ENCODE measurements at places on chromosomes 2 and 18.

- no peak for DNase-seq
Observed at GRCh38 chr2:65081232-65081685, 25.0 kb downstream of the CEP68 start.

DNA sequence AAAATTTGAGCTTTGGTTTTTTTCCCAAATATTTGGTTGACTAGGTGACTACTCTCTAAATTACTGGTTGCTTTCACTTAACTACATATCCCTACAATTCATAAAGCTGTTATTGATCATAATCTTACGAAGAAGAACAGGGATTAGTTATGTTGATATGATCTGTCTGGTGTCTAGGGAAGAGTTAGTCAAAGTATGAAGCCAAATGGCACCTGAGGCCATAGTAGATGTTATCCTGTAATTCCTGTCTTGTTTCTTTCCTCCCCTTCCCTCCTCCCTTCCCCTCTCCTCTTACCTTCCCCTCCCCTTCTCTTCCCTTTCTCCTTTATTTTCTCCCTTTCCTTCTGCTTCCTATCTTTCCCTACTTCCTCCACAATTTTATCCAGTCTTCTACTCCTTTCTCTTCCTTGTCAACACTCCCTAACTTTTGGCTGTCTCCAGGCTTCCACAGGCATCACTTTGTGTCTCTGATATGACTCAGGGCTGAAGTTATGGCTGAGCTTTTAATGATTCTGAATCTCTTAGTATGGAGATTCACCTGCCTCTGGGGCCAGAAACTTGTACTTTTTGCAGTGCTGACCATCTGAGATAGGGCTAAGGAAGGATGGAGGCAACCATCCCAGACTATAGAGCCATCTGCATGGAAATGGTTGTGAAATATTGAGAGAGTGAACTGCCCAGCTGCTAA is 149.9 kb upstream of the TCF4 start:
- no peak for DNase-seq

GRCh38 chr2:219722276-219722879 is 94.9 kb downstream of the SLC4A3 start:
- DNase-seq, result no peak

- DNase-seq, result no peak
Observed at GRCh38 chr18:8339952-8340351, 269.3 kb upstream of the RAB12 start.

DNA sequence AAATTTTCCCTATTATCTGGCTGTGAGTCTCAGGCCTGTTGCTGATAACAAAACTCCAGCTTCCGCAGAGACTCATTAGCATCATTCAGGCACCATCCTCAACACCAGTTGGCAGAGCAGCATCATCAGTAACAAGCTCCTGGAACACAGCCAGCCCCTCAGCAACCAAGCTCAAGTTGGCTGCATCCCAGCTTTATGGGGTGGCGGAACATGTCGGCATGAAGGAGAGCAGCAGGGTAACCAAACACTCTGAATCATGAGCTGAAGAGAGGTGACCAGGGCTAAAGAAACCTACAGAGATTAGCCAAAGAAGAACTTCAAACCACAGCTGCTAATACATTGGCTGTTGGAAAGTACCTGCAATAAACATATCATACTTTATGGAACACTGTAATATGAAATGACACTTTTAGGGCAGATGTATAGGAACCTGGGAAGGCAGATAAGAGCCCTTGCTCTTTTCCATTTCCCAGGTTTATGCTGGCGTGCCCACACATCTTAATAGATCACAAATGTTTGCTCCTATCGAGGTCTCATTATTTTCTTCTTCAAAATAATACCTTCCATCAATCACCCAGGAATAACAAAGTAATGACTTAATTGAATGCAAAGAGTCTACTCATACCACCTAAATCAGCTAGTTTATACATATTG is 63.8 kb downstream of the PDE11A start:
- DNase-seq, result no peak

DNA sequence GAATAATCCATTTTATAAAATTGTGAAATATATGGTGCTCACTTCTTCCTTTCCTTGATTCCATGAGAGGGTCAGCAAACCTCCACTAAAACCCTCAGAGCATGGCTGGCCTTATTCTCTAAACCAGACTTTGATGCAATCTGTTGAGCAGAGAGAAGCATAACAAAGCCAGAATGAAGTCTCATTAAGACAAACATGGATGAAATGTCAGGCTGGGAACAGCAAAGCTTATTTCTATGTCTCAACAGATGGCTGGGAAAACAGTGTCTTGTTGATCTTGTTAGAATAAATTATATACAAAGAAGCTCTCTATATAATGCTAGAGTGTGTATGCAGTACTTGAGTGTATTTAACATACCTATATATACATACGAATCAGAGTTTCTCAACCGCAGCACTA is 227.1 kb upstream of the LYPD1 start:
- no peak for DNase-seq

DNA sequence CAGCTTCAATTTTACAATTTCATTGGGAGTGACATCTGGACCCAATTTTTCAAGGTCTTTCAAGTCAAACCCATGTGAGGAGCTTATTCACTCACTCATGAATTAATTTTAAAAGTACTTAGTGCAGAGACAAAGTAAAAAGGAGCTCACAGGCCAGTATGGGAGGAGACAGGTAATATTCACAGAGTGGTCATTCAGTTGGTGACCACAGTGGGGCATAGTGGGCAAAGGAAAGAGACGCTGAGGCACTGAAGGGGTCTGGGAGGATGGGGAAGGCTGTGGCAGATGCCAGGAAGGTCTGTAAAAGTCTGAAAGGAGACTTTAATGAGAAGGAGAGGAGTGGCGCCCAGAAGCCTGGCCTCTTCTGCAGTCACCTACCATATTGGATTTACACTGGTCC is 76.0 kb downstream of the CD8B2 start:
- DNase-seq, result no peak

DNA sequence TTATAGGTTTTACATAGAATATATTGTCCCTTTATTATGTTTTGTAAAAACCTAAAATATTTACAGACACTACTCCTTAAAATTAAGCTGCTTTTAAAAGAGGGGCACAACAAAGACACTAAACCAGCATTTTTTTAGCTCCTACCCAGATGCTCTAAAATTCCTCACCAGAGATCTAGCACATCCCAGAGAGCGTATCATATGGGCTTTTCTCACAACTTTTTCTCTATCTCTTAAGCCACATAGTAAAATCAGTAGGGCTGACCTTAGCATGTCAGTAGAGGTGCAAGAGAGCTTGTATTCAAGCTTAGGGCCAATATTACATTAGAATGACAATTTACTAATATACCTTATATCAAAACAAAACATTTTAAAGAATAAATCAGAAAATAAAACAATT is 216.3 kb downstream of the TMX3 start:
- no peak for DNase-seq

GRCh38 chr2:79717364-79718007 is 204.6 kb downstream of the CTNNA2 start:
- no peak for DNase-seq

- no peak for DNase-seq
Observed at GRCh38 chr2:207929923-207930322, 95.4 kb downstream of the PLEKHM3 start.

DNA sequence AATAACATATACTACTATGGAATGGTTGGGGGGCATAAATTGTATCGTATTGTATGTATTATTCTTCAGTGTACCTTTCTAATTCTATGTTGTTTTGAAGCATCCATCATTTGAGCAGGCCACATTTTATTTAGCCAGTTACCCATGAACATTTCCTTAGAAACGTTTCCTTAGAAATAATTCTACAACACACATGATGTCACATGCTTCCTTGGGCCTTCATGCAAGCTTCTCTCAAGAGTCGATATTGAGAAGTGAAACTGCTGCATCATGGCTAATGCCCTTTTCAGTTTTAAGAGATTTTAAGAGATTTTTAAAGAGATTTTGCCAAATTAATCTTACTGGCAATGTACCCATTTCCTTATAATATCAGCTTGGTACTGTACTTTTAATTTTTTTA is 63.9 kb downstream of the ALPK2 start:
- DNase-seq, result no peak

DNA sequence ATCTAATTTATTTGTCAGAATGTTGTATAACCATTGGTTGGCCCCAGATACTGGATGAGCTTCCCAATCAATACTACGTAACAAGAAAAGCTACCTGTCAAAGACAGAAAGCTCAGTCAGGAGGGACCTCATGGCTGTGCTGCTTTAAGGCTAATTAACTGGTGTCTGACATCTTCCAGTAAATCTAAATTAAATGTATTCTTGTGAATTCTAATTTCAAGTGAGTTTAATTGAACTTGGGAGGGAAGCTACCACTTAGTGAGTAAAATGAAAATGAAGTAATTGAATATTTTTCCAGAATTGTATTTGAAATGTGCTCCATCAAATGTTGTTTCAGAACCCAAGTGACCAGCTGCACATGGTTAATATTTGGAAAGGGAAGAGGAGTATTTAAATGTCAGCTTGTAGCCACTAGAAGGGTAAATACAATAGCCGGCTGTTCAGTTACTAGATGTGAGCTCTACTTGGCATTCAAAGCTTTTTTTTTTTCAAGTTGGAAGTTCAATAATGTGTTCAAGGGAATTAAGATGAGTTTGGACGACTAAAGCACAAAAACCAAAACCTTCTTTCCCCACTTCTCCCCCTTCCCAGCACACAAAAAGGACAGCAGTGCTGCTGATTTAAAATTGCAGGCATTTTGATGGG is 62.0 kb downstream of the GPR39 start:
- DNase-seq, result no peak

- DNase-seq, result no peak
Observed at GRCh38 chr2:97723156-97724072, 10.0 kb downstream of the ZAP70 start.

- DNase-seq, result no peak
Observed at GRCh38 chr2:237535385-237536082, 30.8 kb upstream of the PRLH start.

GRCh38 chr2:170052151-170052550 is 125.8 kb upstream of the MYO3B start:
- DNase-seq, result no peak

DNA sequence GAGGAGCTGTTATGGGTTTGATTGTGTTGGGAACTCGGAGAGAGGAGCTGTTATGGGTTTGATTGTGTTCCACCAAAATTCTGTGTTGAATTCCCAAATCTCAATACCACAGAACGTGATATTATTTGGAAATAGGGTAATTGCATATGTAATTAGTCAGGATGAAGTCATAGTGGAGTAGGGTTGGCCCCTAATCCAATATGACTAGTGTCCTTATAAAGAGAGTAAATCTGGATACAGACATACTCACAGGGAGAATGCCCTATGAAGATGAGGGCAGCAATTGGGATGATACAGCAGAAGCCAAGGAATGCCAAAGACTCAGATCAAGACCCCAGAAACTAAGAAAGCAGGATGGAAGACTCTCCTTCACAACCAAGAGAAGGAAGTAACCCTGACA is 1023.2 kb upstream of the ZEB2 start:
- no peak for DNase-seq

DNA sequence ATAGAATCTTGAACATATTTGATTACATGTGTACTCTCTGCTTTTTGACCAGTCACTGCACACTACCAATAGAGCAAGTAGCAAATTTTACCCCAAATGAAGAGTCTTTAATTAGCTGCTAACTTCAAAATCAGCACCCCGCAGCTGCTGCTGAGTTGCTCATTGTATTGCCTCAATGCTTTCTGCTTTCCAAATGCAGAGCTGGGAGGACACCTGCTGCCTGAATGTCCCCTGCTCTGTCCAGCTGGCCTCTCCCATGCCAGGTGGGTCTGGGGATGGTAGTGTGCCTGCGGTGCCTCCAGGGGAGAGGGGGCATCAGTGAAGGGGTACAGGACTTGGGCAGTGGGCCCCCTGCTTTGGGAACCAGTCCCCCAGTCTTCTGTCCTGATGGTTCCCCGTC is 184.8 kb downstream of the PRKCE start:
- no peak for DNase-seq

DNA sequence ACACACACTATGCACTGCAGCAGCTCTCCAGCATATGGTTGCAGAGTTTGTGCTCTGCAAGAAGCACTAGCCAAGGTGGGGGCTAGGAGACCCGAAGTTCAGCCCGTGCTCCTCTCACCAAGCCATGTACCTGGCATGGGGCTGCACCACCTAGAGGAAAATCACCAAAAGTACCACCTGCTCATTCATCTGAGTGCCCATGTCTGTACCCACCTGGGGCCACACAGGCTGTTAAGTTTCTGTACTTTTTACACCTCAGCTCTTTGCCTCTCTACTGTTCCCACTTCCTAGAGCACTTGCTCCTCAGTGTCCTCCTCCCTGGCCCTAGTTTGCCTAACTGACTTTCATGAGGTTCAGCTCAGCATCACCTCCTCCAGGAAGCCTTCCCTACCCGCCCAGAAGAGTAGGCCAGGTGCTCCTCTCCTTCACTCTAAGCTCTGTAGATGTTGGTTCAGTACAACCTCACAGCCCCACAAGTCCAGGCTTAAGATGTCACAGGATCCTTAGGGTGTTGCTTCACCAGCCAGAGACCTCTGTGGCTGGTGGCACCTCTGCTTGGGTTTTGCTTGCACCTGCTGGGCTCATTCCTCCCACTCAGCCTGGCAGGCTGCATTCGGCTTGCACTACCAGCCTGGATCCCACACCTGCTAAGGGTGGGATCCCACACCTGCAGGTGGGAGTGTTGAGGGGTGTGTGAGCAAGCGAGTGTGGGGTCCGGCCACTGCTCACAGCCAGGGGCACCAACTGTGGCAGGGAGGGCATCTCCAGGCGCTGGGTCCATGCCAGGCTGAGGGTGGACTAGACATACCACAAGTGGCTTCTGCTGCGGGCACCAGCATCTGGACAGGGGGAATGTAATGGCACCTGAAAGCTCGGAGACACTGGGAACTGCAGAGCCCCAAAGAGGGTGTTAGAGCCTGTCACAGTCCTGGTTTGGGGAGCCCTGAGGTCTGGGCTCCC is 10.2 kb upstream of the TFCP2L1 start:
- no peak for DNase-seq

DNA sequence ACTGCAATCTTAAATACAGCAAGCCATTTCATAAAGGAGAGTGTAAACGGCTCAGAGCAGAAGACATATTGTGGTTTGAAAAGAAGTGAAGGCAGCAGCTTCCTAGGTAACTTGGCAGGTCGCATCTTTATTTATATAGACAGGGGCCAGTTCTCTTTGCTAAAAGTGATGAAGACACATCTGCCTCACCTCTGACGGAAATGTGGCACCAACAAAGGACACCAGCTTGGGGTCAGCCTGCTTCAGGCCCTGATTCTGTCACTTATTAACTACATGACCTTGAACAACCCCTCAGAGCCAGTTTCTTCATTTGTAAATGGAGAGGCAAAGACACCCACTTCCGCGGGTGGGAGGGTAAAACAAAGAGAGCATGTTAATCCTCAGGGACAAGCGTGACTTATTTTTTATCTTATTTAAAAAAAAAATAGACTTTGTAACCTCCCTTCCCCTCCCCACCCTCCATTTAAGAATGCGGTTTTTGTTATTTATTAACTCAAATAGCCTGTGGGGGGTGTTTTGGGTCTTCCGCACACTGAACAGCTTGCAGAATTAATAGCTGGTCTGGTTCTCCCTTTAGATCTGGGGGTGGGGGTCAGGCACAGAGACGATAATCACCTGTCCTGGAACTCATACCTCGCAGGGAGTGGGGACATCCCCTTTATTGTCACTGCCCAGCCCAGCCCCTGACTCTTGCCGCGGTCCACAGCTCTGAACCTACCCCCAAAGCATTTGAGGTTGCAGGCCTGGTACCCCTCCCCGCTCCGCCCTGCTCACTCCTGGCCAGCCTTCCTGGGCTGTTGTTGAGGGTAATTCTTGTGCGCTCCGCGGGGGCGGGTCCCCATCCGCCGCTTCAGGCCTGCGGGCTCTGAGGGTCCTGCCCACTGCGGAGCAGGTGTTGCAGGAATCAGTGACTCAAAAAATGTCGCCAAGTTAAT is 64.2 kb upstream of the TMEM17 start:
- no peak for DNase-seq

- no peak for DNase-seq
Observed at GRCh38 chr2:169862816-169863215, 35.6 kb downstream of the UBR3 start.

GRCh38 chr2:2735041-2735440 is 404.0 kb upstream of the MYT1L start:
- no peak for DNase-seq

Data from activated B cell treated with CpG ODN at 0.5 μM for 24 hours (primary cell).